ENCODE measurements at places on chromosomes 7 and 10.

GRCh38 chr10:77492368-77492994, 145.1 kb downstream of the KCNMA1 start:
- DNase-seq: no peak

GRCh38 chr7:23332193-23332592, 33.1 kb downstream of the MALSU1 start:
- no peak for DNase-seq

- no peak for DNase-seq
Measured at GRCh38 chr7:90483251-90483650, 13.8 kb downstream of the PTTG1IP2 start.

DNA sequence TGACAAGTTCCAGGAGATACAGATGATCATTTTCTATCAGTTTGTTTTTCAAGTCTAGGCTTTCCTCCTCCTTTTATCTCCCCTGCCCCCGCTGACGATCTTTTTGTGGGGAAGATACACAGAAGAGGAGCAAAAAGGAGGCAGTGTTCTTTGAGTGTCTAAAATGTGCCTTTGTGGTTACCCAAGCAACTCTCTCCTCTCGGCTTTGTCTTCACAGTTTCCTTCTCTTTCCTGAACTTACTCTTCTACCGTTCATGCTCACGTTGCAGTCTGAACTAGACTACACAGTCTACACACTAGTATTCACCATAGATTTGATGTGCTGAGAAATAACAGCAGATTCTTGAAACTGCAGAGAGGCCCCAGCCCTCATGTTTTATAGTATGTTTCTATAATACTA, 23.6 kb downstream of the CEP41 start:
- DNase-seq: no peak

- DNase-seq: no peak
Measured at GRCh38 chr7:10773430-10773829, 200.2 kb upstream of the PHF14 start.

DNA sequence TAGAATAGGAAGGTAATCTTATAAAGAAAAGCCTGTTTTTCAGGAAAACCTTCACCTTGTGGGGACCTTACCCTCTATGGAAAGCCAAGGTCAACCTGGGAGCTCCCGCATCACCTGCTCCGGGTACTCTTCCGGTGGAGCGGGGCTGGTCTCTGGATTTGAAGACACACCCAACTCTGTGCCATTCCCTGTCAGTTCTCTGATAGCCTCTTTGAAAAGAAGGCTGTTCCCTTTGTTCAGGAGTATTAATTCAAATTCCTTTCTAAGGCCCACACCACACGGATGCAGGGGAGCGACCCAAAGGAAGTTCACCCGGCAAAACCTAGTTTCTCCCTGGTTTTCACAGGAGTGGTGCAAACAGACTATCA, 10.7 kb downstream of the CTBP2 start:
- DNase-seq: no peak

DNA sequence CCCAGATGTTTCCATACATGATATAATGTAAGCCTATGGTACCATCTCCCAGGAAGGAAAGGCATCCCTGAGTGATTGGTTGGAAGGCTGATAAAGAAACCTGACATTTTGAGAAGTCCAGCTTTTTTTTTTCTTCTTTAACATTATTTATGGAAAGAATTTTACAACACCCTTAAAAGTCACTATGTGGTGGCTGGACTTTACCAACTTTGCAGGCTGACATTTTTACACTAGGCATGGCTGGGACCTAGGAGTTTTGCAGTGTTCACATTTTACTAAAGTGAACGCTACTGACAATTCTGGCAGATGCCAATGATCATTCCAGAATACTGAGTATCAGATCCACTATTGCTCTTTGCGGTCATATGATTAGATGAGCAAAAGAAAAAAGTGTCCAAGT, 239.9 kb downstream of the GLI3 start:
- DNase-seq: no peak

GRCh38 chr10:13631594-13631993, 44.8 kb downstream of the PRPF18 start:
- no peak for DNase-seq

DNA sequence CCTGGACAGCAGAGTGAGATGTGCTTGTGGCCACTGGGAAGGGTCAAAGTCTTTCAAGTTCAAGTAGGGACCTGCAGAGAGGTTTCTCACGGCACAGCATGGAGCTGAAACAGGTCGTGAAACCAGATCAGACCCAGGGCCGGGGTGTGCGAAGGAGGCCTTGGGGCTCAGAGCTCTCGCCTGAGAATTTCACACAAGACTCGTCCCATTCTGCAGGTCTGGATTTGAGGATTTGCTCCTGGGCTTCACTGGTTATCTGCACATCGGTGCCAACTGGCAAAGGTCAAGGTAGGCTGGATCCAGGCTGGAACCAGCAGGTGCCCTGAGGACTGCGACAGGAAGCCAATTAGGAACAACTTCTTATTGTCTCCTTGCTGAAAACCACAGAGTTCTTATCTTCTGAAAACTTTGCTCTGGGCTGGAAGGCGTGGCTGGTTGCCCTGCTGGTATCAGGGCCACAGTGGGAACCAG, 24.0 kb upstream of the GTF2I start:
- no peak for DNase-seq

DNA sequence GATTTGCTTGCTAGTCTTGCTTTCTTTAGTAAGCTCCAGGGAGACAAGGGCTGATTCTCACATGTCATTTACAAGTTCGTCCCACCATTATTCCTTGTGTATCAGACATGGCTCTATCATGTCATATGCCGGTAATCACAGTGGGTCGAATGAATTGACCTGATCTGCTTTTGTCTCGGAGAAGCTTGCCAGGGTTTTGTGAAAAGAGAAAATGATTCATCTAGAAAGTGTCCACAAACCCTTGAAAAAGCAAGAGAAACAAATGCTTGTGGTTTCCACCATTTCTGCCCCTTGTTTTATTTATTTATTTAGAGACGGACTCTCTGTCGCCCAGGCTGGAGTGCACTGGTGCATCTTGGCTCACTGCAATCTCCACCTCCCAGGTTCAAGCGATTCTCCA, 278.5 kb downstream of the TCF7L2 start:
- no peak for DNase-seq

GRCh38 chr10:8312079-8312478, 257.6 kb downstream of the GATA3 start:
- DNase-seq: no peak

DNA sequence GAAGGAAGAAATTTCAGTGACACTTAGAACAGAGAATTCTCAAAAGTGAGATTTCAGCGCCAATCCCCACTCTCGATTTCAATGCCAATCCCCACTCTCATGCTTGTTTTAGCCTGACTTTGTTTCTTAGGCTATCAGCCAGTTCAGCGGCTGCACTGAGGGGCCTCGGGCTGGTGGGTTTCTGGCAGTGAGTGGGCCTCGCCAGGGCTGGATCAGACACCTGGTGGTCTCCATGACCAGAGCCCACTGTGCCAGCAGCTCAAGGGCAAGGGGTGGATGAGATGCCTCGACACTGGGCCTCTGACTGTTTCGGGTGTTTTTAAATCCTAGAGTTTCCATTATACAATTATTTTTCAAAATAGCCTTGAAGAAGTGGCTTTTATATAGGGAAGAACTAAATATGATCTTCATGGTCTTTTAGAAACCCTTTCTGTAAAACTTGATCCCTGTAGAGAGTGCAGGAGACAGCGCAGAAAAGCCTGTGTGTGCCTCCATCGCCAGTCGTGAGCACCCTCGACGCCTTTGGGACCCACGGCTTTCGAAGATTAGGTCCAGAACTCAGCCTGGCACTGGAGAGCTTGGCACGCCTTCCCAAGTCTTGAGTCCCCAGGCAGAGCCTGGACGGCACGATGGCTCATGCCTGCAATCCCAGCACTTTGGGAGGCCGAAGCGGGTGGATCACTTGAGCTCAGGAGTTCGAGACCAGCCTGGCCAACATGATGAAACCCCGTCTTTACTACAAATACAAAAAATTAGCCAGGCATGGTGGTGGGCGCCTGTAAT, 76.2 kb downstream of the INPP5A start:
- no peak for DNase-seq

DNA sequence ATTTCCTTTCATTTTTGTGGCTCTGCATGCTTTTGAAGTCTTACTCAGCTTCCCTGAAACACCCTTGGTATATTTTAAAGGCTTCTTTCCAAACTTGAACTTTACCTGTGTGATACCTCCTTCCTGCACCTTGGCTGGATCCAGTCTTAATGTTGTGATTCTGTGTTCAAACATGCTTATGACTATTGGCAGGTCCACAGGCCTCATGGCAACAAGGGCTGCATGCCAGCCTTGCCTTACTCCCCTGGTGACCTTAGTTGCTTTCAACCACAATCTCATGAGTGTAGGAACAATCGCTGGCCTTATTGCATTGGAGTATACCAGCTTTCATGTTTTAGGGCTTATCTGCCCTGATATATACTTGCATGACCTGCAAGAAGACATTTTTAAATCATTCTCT, 238.7 kb downstream of the KIF20B start:
- no peak for DNase-seq

DNA sequence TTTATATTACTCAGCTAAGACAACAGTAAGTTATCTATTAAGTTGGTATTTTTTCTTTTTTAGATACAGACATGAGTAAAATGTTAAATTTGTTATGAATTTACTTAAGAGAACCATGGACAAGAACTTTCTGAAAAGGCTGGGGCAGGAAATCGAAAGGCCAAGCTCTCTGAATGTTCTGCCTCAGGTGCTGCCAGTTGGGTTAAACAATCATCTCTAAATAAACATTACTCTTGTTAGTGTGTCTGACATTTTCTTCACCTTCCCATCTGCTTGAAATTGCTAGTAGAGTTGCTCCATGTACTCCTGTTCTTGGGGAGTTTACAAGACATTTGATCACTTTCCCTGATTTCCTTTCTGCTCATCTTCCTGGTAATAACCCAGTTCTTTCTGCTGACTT, 87.5 kb downstream of the ANKRD7 start:
- DNase-seq: no peak

DNA sequence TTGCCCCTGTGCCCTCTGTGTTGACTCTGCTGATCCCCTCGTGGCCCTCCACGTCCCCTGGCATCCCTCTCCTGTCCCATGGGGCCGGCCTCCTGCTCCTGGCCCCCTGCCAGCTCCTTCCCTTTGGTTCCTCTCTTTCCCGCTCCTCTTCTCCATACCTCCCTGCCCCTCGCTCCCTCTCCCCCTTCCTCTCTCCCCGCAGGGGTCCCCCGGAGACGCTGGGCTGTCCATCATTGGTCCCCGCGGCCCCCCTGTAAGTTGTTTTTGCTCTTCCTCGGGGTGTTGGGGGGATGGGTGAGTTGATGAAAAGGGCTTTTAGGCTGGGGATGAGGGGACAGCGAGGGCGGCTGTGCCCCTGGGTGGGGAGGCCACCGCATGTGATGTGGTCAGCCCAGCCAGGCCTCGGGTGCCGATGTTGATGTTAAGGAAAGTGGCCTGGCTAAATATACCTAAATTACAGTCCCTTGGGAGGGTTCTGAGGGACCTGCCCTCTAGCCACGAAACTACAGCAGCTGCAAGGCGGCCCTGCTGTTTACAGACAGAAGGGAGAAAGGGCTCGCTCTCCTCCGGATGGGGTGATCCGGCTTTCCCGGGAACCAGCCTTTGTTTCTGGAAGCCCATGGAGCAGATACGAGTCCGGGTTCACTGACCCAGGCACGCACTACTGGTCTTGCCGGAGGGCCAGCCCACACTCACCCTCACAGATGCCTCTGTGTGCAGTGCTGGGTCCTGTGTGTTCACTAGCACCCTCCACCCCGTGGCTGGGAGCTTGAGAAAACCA, 78.8 kb downstream of the COL13A1 start:
- DNase-seq: no peak

DNA sequence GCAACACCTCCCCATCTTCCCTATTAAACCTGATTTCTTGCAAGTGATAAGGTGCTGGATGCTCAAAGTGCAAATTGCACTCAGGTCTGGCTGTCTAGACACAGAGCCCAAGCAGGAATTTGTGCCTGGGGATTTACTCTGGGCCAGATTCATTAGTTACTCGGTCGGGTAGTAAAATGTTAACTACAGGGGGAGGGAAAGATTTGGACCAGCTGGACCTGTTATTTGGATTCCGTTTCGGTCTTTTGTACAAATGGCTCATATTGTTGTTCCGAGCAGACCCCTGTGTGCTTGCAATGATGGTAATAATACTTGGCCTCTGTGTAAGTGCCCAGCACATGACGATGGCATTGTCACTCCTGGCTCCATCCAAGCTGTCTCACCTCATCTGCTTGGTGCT, 609.6 kb downstream of the KCNMA1 start:
- DNase-seq: no peak

DNA sequence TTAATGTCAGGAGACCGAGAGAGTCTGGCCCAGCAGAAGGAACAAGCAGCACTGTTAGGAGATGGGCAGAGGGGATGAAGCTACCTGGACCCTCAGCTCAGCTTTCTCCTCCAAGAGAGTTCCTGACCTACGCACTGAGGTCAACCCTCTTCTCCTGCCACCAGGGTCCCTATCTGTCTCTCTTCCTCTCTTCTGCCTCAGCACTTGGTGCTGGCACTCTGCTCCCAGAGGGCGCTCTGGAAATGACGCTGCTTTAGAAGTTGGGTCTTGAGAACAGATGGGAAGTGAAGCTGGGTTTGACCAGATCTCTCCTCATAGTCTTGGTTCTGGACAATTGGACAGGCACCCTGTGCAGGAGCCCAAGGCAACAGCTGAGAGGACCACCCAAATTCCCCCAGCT, 216.0 kb upstream of the AGK start:
- no peak for DNase-seq

DNA sequence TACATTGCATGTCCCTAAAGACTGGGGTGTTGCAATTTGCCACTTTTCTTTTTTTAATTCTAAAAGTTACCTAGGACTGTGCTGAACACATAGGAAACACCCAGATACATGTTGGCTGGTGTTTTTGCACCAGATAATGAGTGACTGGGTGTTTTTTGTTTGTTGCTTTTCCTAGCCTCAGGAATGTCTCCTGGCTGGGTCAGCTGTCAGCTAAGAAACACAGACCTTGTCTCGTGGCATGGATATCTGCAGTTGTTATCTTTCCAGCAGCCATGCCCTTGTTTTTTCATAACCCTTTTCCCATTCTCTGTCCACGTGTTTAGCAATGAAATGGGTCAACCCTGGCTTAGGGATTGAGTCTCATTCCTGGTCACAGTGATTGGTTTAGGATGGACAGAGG, 433.9 kb upstream of the ZMIZ1 start:
- DNase-seq: no peak

GRCh38 chr7:43594020-43594419, 11.1 kb downstream of the STK17A start:
- DNase-seq: no peak

DNA sequence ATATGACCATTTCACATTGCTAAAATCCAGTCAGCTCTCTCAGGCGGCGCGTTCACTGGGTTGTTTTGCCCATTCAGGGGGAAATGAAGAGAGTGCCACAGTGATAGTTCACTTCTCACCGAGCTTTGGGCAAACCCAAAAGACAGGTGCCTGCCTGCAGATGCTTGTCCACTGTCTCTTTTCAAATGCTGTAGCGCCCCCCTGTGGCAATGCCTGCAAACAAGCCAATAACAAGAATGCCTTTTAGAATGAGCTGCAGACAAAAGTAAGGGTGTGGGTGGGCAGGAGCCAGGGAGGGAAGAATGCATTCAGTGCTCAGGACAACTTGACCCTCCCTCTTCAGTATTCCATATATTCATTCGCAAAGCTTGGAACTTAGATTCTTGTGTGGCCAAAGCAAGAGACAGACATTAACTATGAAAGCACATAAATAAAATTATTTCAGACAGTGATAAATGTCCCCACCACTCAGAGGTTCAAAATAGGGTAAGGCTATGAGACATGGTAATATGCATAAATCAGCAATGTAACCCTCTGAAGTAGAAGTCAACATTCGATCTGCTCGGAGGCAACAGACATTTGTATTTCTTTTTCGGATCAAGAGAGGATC, 86.9 kb downstream of the JAZF1 start:
- no peak for DNase-seq

- no peak for DNase-seq
Measured at GRCh38 chr7:18125476-18125875, 97.8 kb upstream of the PRPS1L1 start.

GRCh38 chr7:94067047-94067446, 62.9 kb upstream of the BET1 start:
- no peak for DNase-seq

Measured in AG04450 (cell line).